ENCODE measurements at places on chromosomes 6 and 20.

DNA sequence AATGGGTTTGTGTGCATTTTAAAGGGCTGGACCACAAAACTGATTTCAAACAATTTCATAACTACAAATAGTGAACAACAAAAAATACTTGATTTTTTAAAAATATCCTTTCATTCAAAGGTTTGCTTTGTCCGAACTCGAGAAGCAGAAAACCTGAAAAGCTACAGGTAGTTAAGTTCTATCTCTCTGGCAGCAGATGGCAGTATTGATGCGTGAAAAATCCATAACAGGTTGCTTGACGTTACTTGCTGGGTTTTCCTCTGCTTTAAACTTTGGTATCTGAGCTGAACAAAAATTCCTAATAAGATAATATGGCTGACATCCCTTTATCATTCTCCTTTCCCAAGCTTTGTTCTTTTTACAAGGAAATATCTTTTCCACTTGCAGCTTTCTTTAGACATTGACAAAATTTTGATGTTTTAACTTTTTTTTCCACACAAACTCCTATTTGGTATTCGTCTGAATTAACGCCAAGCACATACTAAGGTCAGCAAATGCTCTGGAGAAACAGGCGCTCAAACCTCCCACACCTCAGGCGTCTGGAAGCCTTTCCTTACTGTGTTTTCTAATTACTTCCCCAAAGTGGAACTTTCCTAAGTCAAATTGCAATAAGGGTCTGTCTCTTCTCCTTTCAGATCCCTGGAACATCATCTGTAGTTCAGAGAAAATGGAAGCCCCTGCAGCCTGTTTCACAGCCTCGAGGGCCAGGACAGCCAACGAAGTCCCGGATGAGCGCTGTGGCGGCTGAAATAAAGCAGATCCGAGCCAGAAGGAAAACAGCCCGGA lies 50.3 kb upstream of the GFRAL start:
- no peak for DNase-seq

GRCh38 chr20:50969912-50970311 lies 11.3 kb downstream of the MOCS3 start:
- no peak for DNase-seq

DNA sequence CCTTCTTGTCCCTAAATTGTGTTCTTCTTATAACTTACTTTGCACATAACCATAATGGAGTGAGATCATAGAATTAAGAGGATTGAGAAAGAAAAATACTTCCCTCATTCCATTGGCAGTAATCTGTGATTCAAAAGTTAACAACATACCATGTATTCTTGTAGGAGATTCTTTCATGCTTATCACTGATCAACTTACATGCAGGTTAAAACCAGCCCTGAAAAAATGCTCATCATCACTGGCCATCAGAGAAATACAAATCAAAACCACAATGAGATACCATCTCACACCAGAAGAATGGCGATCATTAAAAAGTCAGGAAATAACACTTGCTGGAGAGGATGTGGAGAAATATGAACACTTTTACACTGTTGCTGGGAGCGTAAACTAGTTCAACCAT lies 36.5 kb upstream of the GFRAL start:
- no peak for DNase-seq

DNA sequence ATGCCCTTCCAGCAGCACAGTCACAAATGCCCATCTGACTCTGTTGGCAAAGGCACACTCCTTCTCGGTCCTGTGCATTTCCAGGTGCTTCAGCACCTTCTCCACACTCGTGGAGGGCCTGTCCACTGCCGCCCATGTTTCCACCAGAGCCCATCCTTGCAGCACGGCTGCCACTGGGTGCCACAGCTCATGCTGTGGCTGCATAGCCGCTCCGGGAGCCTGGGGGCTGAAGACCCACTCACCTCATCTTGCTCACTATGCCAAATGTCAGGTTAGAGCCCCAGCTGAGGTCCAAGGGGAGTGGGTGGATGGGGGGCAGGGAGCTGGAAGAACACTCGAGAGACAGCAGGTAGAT lies 6.9 kb downstream of the ZKSCAN3 start:
- DNase-seq = no peak

GRCh38 chr6:149013586-149014344 lies 266.9 kb downstream of the UST start:
- no peak for DNase-seq

DNA sequence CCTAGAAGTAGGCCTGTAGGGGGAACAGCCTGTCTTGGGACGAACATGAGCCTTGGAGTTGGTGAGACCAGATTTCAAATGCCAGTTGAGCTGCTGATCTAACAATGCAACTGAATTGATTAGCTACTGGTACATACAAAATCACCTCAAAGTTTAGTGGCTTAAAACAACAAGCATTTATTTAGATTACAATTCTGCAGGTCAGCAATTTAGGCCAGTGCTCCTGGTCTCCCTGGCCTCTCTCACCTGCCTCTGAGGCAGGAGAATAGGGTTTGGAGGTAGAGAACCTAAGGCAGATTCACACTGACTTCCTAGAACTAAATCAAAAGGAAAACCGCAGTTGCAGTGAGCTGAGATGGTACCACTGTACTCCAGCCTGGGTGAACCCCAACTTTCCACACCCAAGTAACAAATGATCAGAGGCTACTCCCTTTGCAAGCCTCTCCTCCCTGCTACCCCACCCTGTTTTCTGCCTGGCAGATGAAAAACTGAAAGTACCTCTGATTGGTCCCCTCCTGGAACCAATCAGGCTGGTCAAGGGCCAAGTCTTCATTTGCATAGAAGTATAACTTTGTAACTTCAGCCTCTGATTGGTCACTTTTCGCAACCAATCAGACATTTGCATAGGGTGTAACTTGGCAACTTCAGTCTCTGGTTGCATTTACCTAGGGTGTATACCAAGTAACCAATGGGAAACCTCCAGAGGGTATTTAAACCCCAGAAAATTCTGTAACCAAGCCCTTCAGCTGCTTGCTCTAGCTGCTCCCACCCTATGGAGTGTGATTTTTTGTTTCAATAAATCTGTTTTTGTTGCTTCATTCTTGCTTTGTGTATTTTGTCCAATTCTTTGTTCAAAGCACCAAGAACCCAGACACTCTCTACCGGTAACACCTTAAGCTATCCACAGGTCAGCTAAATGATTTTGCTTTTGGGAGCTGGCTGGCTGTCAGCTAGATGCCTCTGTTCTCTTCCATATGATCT lies 8.1 kb upstream of the UBR2 start:
- DNase-seq = no peak

DNA sequence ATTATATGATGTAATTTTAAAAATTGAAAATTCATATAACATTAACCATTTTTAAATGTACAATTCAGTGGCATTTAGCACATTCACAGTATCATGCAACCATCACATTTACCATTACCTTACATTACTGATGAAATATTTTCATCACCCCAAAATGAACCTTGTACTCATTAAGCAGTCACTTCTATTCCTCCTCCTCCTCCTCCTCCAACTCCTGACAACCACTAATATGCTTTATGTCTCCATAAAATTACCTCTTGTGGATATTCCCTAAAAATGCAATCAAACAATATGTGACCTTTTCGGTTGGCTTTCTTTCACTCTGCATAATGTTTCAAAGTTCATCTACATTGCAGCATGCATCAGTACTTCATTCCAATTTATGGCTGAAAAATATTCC lies 45.2 kb downstream of the ZHX3 start:
- DNase-seq = no peak

DNA sequence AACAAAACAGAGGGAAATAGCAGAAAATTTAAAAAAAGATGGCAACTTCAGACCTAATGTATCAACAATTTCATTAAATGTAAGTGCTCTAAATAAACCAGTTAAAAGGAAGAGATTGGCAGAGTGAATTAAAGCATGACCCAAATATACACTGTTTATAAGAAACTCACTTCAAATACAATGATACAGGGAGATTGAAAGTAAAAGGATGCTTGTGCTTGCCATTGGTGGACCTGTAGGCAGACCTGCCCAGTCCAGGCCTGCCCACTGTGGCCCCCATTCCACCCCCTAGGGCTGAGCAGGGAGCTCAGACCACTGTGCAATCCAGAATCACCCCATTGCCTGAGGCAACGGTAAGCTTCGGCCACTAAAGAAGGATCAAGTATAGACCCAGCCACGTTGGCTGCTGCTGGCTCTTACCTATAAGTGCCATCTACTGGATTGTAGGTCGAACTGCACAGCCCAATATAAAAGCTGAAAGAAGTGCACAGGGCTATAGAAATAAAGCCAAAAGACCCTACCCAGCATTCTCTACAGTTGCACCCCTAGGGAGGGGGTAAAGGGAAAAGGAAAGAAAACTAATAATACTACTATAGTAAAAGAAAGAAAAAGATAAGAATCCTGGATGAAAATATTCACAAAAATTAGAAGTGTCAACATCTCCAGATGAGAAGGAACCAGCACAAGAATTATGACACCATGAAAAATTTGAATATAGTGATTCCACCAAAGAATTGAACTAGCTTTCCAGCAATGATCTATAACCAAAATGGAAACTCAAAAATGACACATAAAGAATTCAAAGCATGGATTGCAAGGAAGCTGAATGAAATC lies 36.1 kb downstream of the PSMB1 start:
- DNase-seq = no peak

GRCh38 chr6:170022827-170023619 lies 267.9 kb downstream of the DLL1 start:
- no peak for DNase-seq

GRCh38 chr20:51287628-51288413 lies 254.7 kb downstream of the NFATC2 start:
- DNase-seq = no peak

DNA sequence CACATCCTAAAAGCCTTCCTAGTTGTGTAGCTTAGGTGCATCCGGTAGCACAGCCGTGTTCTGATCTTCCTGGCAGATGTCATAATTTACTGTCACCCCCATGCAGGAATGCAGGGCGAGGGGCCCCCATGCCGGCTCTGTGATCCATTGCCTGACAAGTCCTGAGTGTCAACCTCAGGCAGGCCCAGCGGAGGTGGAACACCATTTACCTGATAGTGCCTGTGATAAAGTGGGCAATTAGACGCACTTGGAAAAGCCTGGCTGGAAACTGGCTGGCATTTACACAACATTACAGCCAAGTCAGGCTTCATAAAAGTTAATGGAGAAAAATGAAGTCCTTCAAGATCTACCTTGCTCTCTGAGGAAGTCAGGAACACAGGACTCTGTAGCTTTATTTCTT lies 521.4 kb upstream of the JAG1 start:
- no peak for DNase-seq

DNA sequence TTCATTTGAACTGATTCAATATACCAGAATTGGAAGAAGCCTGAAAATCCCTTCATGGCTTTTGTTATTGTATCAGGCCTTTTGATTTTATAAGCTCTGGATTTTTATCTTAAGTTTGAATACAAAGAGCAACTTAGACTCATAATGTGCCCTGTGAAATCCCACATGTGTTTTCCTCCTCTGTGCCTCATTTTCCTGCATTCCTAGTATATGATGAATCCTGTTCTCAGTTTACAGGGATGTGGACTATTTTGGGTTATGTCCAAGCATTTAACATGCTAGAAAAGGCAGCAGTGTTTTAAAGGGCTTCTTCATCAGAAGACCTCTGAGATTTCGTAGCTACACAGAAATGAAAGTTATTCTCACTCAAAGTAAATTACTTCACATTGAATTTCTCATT lies 455.0 kb downstream of the RFPL4B start:
- no peak for DNase-seq

DNA sequence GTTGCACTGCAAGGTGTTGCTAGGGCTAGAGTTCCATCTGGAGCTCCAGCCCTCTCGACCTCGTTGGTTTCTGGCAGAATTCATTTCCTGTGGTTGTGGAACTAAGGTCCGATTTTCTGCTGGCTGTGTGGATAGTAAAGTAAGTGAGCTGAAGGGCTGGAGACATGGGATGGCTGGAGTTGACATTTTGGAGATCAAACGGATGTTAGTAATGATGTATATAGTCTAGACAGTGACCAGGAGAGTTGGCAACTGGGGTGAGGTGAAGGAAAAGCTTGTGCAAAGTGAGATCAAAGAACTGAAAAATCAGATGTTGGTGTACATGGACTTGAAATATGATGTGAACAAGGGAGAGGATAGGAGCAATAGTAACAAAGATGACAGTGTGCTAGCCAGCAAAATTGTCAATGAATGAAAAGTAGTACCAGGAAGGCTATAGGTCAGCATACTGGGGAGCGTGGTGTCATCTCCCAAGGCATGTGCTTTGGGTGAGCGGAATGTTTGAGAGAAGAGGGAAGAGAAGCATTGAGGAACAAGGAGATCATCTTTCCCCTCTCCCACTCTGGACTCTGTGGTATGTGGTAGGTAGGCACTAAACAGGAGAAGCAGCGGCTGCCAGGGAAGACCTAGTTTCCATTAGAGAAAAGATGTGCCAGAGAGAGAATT lies 7.8 kb downstream of the QRSL1 start:
- DNase-seq = no peak

DNA sequence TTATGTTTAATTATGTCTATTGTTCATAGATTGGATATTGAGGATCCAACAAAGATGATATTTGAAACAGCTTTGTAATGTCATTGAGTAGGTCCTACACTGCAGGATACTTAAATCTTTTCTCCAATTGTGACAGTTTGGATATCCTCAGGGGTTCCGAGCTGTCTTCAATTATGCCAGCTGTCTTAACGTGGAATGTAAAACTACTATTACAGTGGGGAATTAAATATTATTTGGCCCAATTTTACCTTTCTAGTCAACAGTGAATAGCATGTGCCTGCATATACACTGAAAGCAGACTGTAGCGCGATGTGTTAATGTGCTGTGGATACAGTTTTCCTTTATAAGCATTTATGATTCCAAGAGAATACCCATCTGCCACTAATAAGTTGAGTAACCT lies 156.9 kb downstream of the GRIK2 start:
- DNase-seq = no peak

GRCh38 chr6:32668226-32668747 lies 1.8 kb upstream of the HLA-DQB1 start:
- peak; percentile 69 for DNase-seq

DNA sequence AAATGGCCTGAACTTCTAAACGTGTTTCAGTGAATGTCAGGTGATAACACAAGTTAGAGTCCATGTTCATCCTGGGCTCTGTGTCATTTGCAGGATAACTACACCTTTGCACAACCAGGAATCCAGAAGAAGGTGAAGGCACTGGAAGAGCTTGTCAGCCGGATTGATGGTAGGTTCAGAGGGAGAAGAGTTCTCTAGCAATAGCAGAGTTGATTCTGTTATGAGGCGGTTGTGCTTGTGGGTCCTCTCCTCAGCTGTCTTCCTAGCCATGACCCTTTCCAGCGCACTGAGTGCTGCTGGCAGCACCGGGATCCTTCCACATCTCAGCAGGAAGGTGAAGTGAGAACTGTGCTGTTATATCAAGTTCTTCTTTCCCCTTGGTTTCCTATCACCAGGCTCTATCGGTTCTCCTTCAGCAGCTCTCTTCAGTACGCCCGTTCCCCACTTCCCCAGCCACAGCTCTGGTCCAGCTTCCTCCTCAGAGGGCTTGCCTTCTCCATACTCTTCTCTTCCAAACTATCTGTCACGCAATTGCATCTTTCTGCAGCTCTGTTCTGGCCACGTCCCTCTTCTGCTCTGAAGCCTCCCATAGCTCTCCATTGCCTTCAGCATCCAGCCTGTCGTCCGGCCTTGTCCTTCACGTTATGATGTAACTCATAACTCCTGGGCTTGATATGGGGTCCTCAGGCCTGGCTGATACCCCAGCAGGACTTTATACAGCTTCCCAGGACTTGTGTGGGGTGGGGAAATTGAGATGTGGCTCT lies 39.9 kb upstream of the RNF8 start:
- no peak for DNase-seq
